GDM1 (cell line): ENCODE measurements at places on chromosomes 7 and 10.
A peak's percentile ranks its signal among the peaks of the same experiment; 100 is the strongest.

DNA sequence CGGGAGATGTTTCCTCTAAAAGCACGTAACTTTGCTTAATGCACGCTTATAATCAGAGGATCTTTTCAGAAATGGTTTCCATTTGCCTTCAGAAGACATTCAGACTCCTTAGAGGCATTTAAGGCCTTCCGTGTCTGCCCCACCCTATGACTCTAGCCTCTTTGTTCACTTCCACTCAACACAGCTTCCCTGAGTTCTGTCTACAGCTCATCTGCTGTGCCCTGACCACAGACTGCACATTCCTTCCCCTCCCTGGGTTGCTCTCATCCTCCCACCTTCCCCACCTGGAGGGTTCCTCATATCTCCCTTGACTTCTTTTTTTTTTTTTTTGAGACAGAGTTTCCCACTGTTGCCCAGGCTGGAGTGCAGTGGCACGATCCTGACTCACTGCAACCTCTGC is 16.6 kb downstream of the FBH1 start:
- DNase-seq: no peak

DNA sequence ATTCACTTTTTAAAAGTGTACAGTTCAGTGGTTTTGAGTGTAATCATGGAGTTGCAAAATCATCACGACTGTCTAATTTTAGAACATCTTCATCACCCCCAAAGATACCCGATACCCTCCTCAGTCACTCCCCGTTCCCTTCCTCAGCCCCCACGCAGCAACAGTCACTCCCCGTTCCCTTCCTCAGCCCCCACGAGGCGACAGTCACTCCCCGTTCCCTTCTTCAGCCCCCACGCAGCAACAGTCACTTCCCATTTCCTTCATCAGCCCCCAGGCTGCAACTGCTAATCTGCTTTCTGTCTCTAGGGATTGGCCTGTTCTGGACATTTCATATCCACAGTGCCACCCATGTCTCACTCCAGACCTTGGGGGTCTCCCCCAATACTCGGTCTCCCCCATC is 161.6 kb upstream of the PPP2R2D start:
- DNase-seq: no peak

GRCh38 chr7:25025218-25025671 is 45.3 kb upstream of the OSBPL3 start:
- no peak for DNase-seq

DNA sequence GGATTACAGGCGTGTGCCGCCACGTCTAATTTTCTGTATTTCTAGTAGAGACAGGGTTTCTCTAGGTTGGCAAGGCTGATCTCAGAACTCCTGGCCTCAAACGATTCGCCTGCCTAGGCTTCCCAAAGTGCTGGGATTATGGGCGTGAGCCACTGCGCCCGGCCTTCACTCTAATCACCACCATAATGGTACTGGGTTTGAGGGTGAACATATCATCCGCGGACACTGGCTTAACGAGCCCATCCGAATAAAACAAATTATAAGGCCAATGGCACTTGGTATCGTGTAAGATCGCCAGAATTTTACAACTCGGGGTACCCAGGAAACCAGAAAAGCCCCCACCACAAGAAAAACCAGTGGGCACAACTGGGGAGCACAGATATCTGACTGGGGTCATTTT is 580 bp downstream of the FAM200A start:
- DNase-seq: no peak

- no peak for DNase-seq
Measured at GRCh38 chr7:130087364-130087763, 17.0 kb downstream of the KLHDC10 start.

- DNase-seq: no peak
Measured at GRCh38 chr10:7027237-7027912, 383.5 kb downstream of the SFMBT2 start.

DNA sequence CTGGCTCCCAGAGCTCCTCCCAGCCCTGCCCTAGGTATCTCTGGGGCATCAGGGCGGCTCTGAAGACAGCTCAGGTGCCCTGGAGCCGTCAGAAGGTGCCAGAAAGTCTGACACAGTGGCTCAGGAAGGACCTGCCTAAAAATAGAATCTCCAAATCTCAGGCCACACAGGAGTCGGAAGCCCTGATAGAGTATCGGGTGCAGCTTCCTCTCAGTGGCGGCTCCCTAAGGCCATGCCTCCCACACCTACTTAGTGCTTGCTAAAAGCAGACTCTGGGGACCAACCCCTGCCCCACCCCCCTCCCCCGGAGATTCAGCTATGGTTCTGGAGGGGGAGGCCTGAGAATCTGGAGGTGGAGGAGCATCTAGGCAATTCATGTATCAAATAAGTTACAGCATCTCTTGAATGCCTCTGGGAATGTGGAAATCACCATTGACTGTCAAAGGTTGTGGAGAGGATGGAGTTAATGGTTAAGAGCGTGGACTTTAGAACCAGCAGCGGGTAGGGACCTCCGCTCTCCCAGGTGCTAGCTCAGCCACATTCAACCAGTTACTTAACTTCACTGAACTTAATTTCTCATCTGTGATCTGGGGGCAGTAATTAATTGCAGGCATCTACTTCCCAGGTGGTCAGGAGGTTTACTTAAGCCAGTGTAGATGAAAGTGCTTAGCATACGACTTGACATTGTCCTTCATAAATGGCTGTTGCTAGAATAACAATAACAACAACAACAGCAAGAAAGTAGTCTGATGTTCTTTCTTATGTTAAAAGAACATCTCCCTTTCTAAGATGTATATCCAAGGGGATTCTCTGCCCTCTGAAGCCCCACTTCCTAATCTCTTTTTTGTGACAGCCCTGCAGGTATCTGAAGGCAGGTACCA is 38.6 kb upstream of the MXI1 start:
- no peak for DNase-seq

GRCh38 chr7:138865843-138866242 is 67.8 kb upstream of the ATP6V0A4 start:
- DNase-seq: peak; percentile 36

DNA sequence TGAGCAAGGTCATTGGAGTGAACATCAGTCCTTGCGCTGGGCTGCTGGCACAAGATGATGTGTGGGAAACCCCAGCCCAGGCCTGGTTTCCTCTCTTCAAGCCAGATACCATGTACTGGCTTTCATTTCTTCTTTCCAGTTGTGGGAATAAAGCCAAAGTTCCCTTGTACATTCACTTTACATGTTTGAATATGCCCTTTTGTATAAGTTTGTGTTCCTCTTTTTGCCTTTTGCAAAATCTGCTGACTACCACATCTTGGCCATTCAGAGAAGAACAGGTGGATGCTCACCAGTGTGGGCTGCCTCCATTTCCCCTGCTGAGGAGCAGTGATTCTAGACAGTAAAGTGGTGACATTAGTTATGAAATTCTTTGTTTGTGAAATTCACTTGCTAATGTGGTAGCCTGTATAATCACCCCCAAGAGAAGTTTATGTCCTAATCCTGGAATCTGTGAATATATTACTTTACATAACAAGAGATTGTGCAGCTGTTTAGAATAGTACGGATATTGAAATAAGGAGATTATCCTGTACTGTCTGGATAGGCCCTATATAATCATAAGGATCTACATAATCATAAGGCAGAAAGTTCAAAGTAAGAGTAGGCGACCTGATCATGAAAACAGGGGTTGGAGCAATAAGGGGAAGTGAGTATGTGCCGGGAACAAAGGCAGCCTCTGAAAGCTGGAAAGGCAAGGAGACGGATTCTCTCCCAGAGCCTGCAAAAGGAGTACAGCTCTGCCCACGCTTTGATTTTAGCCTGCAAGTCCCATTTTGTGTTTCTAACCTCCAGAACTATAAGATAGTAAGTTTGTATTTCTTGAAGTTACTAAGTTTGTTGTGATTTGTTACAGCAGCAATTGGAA is 18.8 kb upstream of the AOAH start:
- peak; percentile 30 for DNase-seq

DNA sequence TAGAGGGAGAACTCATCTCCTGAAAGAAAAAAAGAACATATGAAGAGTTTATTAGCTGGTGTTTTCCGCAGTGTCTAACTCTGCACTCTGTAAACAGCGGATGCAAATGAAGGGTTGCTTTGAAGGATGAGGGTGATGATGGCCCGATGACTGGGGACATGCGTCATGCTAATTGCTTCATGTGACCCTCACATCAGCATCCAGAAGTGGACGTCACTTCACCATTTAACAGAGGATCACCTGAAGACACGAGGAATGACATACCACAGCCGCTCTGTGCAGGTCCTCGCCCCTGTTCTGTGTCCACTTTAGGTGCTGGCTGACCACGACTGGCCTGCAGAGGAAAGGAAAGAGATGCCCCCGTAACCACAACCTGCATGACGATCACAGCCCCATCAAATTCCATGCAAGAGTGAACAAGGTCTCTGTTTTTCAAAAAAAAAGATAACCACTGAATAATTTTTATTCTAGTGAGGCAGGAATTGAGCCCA is 82.9 kb downstream of the KLF6 start:
- no peak for DNase-seq

GRCh38 chr7:141992156-141992555 is 3.5 kb upstream of the MGAM start:
- no peak for DNase-seq

DNA sequence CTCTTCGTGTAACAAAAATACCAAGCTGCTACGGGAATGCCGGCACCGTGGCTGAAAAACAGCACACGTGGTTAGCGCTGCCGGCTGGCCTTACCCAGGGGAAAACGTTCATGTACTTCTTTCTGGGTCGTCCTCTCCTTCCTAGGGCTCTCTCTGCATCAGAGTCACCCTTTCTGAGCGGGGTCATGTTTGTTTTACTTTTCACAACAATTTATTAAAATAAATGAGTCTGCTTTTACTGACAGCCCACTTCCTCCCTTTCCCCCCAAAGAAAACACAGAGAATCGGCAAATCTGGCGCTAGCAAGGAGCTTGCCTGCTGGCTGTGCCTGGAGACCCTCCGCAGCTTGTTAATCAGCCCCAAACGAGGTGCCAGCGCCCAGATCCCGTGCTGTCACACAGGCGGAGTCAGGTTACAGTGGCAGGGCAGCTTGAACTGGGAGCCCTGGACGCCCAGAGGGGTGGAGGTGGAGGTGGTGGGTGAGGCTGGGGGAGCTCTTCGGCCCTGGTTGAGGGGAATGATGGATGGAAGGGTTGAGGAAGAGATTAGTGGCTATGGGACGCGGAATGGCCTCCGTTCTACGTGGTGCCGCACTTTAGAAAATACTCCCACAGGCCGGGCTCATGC is 162.2 kb upstream of the TNS3 start:
- DNase-seq: no peak

- DNase-seq: no peak
Measured at GRCh38 chr7:122975341-122975740, 20.2 kb downstream of the TAS2R16 start.
